CD4-positive, alpha-beta T cell treated with Interferon alpha-2 for 1 hour (primary cell): ENCODE measurements at places on chromosomes 5 and 9.

- peak; percentile 61 for DNase-seq
Observed at GRCh38 chr9:133742849-133743444, 4.8 kb upstream of the SARDH start.

DNA sequence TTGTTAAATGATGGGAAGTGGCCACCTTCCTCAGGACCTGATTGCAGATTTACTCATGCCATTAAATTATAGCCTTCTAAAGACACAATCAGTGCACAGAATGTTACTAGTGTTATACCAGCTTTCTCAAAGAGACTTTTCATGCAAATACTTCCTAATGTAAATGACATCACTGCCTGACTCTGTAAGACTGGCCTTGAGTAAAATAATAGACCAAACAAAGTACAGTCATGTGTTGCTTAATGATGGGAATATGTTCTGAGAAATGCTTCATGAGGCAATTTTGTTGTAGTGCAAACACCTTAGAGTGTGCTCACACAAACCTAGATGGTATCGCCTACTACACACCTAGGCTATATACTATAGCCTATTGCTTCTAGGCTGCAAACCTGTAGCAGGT is 17.0 kb upstream of the C1QTNF3 start:
- DNase-seq, result no peak

GRCh38 chr5:32712481-32713360 is 1.6 kb downstream of the NPR3 start:
- DNase-seq, result no peak

DNA sequence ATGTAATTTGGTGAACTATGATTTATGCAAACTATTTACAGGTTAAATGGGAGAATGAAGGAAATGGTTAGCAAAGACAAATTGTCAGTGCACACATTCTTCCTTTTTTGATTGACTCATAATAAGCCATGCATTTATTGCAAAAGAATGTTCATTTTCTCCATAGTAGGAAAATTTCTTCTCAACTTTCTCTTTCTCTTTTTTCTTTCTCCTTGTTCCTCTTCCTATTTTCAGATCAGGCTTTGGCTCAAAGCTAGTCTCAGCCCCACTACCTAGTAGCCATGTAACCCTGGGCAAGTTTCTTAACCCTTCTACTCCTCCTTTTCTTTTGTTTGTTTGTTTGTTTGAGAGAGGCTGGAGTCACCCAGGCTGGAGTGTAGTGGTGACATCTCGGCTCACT is 156.6 kb downstream of the PIK3R1 start:
- DNase-seq, result no peak

DNA sequence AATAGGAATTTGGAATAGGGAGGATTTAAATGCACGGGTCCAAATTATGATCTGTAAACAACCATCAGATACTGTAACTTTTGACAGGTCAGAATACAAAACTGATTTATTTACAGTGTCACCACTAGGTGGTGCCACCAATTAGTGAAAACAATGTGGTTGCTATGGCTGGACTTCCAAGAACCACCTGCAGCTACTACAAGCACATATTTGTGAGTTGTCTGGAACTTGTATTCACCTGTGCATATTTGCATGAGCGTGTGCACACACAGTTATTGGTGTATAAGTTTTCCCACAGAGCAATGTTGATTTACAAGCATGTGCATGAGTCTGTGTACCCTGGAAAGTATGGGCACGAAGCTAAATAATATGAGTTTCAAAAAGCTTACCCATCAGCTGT is 3.0 kb upstream of the HRCT1 start:
- DNase-seq, result peak; percentile 50

DNA sequence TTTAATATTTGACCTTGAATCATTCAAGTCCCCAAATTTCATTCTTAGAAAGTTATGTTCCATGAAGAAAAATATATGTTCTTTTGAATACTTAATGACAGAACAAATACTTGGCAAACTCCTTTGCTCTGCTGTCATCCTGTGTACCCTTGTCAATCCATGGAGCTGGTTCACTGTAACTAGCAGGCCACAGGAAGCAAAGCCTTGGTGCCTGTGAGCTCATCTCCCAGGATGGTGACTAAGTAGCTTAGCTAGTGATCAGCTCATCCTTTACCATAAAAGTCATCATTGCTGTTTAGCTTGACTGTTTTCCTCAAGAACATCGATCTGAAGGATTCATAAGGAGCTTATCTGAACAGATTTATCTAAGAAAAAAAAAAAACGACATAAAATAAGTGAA is 65.4 kb downstream of the WDR41 start:
- DNase-seq, result no peak

DNA sequence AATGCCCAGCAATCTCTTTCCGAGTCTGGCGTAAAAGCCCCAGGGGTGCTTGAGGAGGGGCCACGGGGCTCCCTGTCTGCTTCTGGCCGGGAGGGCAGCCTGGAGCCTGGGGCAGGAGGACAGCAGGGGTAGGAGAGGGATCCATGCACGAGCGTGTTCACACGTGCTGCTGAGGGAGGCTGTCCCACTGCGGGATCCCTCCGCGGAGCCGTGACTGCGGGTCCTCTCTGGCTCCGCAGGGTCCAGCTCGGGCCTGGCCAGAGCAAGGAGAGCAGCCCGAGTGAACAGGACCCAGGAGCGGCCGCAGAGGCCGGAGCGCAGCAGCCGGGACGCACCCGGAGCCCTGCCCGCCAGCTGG is 78.4 kb downstream of the ZNF354C start:
- DNase-seq, result no peak

- no peak for DNase-seq
Observed at GRCh38 chr9:75914883-75915452, 24.5 kb downstream of the PCSK5 start.

GRCh38 chr5:145104106-145104505 is 731.0 kb downstream of the PRELID2 start:
- DNase-seq, result no peak

- no peak for DNase-seq
Observed at GRCh38 chr9:74556685-74557084, 59.5 kb downstream of the RORB start.

DNA sequence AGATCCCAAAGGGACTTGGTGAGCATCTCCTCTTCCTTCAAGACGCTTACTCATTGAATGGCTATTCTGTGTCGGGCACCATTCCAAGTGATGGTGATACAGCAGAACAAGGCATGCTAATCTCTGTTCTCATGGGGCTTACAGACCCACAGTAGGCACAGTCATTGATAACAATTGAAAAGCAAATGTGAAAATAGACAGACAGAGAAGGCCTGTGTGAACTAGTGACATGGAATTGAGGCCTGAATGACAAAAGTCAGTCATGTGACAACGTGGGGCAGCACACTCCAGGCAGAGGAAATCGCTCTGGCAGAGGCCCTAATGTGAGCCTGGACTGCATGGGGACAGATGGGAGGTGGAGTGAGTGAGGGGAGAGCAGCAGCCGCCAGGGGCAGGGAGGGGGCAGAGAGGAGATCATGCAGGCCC is 70.7 kb upstream of the CPLX2 start:
- no peak for DNase-seq

GRCh38 chr9:134994926-134995791 is 77.4 kb upstream of the FCN1 start:
- DNase-seq, result no peak

- DNase-seq, result no peak
Observed at GRCh38 chr5:159047086-159047485, 52.6 kb downstream of the EBF1 start.

- peak; percentile 66 for DNase-seq
Observed at GRCh38 chr9:36873247-36873875, 160.7 kb downstream of the PAX5 start.

- no peak for DNase-seq
Observed at GRCh38 chr9:121220996-121221663, 19.5 kb upstream of the RAB14 start.

- DNase-seq, result peak; percentile 82
Observed at GRCh38 chr5:50751064-50751657, 84.7 kb downstream of the PARP8 start.

GRCh38 chr9:109253637-109254284 is 67.1 kb downstream of the EPB41L4B start:
- no peak for DNase-seq

- no peak for DNase-seq
Observed at GRCh38 chr5:173645437-173645807, 29.0 kb upstream of the BOD1 start.

DNA sequence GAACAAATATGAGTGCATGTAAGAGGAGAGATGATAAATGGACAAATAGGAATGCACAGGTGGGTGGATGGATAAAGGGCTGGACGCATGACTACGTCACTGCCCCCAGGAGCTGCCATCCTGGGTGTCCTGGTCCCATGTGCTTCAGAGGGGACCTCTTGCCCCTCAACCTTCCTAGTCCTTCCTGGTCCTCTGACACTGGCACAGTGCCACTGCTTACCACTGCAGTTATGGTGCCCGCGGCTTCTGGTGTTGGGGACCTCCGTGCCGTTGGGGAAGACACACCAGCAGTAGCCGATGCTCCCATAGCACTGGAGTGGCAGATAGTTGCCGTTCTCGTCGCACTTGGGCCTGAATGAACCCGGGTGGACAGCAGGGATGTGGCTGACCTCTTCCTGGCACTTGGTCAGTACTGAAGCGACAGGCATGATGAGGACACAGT is 9.8 kb downstream of the CD74 start:
- peak; percentile 23 for DNase-seq

DNA sequence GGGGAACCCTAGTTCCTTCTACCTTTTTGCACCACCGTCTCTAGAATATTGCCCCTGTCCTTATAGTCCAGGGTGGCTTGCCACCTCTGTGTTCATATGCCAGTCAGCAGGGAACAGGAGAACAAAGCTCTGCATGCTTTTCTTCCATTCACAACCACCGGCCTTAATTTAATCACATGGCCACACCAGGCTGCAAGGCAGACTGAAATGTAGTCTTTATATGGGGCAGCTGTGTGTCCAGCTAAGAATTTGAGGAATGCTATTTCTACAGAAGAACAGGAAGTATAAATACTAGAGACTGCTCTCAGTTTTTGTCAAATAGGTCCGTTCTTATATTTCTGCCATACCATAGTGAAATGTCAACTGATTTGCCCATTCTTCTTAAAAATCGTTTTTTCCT is 5.8 kb downstream of the C5orf22 start:
- no peak for DNase-seq

DNA sequence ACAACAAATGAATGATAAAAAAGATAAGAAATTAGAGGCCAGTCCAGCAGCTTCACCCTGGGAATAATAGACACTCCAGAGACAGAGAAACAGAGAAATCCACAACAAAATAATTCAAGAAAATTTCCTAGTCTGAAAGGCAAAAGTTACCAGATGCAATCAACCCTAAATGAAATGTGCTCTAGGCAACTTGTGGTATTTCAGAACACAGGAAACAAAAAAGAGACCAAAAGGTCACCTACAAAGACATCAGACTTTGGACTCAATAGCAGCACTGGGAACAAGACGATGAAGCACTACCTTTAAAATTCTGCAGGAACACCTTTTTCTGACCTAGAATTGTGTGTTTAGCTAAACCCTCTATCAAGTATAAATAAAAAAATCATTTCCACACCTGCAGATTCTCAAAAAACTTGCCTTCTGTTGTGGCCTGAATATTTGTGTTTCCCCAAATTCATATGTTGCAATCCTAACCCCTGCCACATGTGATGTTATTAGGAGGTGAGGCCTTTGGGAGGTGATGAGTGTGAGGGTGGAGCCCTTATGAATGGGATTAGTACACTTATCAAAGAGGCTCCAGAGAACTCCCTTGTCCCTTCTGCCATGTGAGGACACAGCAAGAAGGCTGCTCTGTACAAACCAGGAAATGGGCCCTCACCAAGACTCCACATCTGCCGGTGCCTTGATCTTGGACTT is 5.9 kb upstream of the MAPK9 start:
- DNase-seq, result no peak

DNA sequence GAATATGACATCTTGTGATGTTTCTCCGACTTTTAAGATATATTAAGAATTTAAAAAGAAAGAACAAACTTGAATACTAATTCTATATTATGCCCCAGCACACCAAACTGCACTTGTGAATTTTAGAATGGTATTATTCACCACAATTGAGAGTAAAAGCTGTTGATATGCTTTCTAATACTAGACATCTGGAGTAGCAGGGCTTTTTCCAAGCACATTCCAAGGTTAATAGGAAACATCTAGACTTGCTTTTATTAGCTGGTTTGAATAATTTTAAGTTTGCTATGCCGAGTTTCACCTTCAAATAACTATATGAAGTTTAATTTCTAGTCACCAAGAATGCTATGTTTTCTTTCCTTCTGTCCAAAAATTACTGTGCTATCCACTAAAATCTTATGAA is 13.5 kb downstream of the NREP start:
- DNase-seq, result no peak

- DNase-seq, result no peak
Observed at GRCh38 chr5:108830705-108831276, 83.1 kb downstream of the FER start.

- no peak for DNase-seq
Observed at GRCh38 chr5:126192226-126192625, 231.0 kb upstream of the GRAMD2B start.

DNA sequence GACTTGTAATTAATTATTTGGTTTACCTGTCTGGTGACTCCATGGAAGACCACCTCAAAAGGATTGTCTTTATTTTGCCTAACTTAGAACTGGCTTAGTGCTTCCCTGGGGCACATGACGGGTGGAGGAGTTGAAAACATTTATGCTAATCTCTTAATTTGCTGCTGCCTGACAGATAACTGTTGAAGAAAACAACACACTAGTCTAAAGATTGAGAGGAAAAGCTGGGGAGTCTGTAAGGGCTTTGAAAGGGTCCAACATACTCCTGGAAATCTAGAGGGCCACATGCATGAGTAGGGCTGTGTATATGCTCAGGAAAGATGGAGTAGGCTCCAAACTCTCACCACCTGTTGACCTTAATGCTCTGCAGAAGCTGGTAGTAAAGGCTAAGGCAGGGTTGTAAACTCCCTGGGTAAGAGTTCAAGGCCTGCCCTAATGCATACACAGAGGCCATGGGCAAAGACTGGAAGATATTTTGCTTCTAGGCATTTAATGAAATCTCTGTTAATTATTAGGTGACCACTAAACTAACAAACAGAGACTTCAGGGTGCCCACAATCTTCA is 40.7 kb downstream of the NR3C1 start:
- no peak for DNase-seq

- DNase-seq, result no peak
Observed at GRCh38 chr9:127081250-127082185, 40.9 kb downstream of the ANGPTL2 start.

DNA sequence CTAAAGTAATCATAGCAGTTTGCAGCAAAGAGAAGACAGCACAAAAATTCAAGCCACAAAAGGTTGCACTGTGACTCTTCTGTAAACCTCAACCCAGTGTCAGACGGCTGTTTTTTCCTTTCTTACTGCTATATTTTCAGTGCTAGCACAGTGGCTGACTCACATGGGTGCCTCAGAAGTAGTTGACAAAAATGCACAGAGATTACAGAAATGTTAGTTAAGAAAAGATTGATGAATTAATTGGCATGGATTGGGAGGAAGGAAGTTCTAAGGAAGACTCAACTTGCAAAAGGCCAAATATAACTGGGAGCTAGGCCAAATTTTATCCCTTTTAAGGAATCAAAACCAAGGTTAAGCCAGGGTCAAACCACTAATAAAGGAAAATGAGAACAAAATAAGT is 43.7 kb upstream of the ITGA1 start:
- peak; percentile 1 for DNase-seq

- no peak for DNase-seq
Observed at GRCh38 chr9:18500451-18500850, 26.5 kb downstream of the ADAMTSL1 start.

GRCh38 chr5:113735751-113736150 is 222.3 kb downstream of the YTHDC2 start:
- no peak for DNase-seq
